ENCODE measurements at places on chromosomes 7 and 10.
A peak's percentile ranks its signal among the peaks of the same experiment; 100 is the strongest.

- no peak for DNase-seq
Observed at GRCh38 chr7:50203521-50203920, 101.0 kb upstream of the IKZF1 start.

DNA sequence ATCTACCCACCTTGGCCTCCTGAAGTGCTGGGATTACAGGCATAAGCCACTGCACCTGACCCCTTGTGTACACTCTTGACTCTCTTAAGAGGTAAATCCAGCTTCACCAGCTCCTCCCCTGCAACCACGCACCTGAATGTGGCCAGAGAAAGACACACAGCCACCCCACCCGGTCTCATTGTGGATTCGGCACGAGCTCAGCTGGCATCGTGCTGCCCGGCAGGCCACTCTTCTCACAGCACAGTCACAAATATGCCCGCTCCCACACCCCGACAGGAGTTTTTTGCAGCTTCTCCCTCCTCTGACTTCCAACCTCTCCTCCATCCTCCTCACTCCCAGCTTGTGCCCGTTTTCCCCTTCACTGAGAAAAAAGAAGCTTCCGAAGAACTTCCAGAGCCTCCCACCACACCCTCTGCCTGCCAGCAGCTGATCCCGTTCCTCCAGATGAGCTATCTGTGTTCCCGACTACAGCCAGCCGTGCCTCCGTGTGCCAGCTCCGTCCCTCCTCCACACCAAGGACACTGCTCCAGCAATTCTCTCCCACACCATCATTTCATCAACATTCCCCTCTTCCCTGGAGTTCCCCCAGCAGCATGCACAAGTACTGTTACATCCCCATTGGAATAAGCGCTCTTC, 8.0 kb upstream of the SMARCD3 start:
- DNase-seq = no peak

DNA sequence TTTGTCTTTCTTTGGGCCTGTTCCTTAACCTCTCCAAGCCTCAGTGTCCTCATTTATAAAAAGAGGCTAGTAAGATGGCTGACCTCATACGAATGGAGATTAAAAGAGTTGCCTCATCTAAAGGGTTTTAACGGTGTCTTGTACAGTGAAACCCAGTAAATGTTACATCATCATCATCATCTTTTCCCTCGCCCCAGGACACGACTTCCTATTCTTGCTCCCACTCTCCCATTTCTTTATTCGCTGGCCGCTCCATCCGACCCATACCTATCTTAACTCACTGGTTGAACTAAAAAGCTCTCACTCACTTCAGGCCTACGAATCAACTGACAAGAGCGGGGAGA, 554 bp downstream of the FRA10AC1 start:
- DNase-seq = no peak

GRCh38 chr10:128274938-128275337, 148.7 kb upstream of the MKI67 start:
- no peak for DNase-seq

DNA sequence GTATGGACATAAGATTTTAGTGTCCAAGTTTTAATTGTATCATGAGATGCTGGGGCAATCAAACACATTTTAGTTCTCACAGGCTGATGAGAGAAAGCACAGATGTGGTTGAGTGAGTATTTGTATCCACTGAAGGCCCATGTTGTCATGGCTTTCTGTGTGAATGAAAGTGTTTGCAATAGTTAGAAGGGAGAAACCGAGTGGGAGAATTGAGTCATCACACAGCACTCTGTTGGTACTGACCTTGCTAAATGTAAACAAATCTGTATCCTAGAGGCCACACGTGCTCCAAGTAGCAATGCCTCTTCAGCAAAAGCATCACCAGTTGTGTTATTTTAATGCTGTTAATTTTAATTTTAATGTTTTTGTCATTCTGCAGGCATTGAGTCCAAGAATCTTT, 121.2 kb downstream of the EMX2 start:
- peak; percentile 58 for DNase-seq

- DNase-seq = no peak
Observed at GRCh38 chr10:20606985-20607384, 290.1 kb downstream of the NEBL start.

DNA sequence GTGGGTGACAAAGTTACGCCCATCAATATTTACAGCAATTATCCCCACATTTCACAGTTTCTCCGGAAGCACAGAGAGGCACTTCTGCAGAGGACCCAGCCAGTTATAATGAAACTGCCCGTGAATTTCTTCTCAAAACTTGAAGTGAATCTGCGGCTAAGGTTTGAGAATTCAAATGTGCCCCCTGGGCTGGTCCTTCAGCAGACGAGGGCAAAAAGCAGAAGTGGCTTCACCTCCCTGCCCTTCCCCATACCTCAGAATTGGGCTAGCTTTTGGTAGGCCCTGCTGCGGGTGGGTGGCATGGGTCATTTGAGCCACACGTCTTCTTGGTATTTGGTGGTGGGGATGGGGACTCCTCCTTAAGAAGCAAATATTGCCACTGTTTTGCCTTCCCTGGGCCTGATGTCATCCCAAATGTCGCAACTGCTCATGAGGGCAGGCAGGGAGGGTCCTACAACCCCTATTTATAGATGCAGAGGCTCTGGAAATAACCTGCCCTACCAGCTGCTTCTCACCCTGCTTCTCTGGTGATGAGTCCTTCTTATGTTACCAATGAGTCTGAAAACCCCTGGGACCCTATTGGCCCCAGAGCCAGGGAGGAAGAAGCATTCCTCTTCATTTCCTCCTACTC, 16.6 kb upstream of the WDFY4 start:
- DNase-seq = no peak

GRCh38 chr10:22831586-22831985, 96.3 kb upstream of the ARMC3 start:
- DNase-seq = no peak

DNA sequence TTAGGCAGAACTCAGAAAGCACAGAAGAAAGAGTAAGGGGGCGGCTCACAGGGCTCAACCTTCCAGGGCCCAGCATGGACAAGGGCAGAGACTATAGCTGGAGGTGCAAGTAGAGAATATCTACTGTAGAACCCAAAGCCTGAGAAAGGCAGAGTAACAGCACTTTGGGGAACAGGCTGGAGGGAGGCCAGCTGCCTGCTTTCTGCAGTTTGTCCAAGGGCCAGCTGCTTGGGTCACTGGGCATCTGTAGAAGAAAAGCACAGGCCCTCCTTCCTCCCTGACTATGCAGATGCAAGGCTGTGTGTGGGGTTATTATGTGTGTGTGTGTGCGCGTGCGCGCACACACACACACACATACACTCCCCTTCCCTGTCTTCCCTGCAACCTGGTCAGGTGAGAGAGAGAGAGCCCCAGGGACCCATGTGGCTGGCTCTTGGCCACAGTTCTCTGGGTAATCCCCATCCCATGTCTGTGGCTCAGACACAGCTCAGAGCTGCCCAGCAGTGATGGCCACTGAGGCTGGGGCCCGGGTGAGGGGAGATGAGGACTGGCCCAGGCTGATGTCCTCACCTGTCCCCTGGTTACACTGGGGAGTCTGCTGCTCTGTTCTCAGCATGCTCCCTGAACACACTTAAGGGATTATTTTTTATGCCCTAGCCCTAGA, 9.0 kb downstream of the ADRA2A start:
- no peak for DNase-seq

- DNase-seq = no peak
Observed at GRCh38 chr10:49628599-49628998, 14.8 kb downstream of the CHAT start.

DNA sequence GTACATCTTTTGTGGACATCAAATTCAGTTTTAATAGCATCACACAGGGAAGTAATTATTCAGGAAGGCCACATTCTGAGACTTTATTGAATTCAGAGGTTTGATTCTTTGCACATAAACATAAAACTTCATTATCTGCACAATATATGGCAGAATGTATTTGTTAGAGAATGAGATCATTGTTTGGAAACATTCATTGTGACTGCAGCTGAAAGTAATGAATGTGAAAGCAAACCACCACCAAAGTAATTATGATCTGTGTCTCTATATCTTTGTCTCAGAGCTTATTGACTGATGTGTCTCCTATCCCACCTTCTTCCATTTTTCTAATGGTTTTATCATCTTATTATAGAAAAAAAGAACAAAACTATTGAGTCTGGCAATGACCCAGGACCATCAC, 340.9 kb upstream of the PCDH15 start:
- no peak for DNase-seq

DNA sequence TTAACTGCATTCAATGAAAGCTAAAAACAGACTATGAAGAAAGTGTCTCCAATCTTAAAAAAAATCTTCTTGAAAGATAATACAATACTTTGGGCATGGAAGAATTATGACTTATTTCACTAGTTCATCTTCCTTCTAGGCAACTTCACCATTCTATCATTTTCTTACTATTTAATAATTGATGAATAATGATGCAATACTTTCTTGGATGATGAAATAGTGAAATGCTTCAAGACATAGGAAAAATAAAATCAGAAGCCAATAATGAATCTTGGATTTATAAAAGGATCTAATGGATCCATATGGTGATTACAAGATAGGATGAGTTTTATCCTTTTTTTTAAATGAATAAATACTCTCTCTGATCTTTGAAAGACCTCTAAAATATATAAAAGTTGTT, 4.4 kb downstream of the DMBT1 start:
- DNase-seq = no peak

GRCh38 chr7:86955895-86956503, 103.5 kb downstream of the ELAPOR2 start:
- no peak for DNase-seq
